AG09309 (cell line): ENCODE measurements at places on chromosomes 11 and 22.

DNA sequence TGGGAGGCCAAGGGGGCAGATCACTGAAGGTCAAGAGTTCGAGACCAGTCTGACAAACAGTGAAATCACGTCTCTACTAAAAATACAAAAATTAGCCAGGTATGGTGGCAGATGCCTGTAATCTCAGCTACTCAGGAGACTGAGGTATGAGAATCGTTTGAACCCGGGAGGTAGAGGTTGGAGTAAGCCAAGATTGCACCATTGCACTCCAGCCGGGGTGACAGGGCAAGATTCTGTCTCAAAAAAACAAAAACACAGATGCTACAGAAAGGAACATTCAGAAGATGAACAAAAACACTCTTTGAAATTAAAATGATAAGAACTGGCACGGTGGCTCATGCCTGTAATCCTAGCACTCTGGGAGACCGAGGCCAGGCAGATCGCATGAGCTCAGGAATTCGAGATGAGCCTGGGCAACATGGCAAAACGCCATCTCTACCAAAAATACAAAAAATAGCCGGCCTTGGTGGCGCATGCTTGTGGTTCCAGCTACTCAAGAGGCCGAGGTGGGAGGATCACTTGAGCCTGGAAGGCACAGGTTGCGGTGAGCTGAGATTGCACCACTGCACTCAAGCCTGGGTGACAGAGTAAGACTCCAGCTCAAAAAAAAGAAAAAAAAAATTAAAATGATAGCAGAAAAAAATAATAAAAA lies 8.5 kb downstream of the RAB6A start:
- no peak for DNase-seq

DNA sequence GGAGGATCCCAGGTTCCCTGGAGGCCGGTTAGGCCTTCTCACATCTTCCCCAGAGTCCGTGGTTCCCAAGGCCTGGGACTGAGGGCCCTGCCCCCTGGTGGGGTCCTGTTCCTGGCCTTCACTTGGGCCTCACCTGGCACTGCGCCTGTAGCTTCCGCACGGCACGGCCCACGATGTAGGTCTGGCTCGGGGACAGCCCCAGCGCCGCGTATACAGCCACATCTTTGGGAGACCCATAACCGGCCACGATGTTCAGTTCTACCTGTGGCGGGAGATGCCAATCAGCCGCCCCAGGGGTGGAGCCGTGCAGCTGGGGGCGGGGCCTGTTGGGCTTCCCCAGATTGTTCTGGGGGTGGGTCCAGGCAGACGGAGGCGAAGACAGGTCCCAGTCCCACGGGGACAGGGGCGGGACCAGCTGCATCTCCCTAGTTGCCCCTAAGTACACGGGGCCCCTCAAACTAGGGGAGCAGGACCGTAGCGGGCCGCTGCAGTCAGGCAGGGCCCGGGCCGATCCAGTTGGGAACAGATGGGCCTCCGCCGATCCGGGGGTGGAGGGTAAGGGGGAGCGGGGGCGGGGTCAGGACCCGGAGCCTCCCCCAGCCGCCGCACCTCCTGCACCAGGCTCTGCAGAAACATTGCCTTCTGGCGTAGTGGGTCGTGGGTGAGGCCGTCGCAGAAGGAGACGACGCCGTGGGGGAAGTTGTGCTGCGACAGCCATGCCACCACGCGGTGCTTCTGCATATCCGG lies 10.1 kb downstream of the AIP start:
- no peak for DNase-seq

DNA sequence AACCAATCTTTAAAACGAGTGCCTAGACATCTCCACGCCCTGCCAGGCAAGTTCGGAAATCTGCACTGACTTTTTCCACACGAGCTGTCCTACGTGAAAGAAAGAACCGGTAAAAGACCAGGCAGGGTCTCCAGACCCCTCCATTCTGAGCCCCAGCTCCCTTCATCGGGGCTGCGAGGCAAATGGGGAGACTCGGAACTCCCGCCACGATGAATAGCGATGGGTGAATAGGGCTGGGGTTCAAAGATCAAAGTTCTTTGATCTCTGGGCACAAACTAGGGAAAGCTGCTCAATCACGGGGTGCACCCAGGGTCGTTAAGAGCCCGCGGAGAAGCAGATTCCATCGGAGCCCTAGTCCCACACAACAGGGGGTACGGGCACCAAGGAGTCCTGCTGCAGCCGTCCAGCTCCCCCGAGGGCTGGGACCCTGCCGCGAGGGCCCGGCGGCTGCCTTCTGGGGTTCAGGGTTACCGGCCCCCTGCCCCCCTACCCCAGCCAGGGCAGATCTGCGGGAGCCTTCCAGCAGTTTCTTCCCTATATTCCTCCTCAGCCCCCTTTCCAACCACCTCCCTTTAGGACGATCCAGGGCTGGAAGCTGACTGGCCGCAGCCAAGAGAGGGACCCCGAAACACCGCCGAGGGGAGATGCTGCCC lies 1.1 kb downstream of the LRP4 start:
- no peak for DNase-seq

DNA sequence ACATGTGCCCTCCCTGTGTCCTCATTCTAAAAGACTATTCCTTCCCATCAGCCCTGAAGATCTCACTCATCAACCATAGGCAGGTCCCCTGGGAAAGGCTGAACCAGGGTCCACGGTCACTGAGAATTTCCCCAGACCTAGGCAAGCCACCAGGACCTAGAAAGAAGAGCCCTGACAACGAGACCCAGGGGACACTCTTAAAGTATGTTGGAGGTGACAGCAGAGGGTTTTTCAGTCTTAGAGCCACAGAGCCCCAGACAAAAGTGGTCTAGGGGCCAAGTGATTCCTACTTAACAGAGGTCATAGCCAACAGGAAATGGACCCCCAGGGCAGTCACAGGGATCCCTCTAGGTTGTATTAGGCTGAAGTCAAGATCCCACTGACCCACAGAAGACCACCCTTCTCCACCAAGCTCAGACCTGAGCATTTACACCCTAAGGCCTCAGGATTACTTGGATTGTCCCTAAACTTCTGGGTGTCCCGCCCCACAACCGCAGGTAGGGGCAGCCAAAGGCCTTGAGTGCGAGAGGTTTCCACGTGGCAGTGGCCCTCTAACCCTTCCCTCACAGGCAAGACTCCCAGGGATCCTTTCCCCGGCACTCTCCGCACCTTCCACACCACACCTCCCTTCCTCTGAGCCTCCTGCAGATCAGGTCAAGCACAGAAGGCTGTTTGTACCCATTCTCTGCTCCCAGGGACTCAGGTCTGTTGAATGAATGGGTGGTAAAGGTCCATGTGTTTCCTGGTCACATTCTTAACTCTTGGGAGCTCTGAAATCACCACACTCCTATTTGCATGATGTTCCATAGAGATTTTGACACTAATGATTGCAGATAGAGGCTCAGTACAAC lies 12.3 kb downstream of the POU2AF1 start:
- DNase-seq: no peak

GRCh38 chr11:10409207-10409661 lies 45.8 kb upstream of the AMPD3 start:
- DNase-seq: no peak

DNA sequence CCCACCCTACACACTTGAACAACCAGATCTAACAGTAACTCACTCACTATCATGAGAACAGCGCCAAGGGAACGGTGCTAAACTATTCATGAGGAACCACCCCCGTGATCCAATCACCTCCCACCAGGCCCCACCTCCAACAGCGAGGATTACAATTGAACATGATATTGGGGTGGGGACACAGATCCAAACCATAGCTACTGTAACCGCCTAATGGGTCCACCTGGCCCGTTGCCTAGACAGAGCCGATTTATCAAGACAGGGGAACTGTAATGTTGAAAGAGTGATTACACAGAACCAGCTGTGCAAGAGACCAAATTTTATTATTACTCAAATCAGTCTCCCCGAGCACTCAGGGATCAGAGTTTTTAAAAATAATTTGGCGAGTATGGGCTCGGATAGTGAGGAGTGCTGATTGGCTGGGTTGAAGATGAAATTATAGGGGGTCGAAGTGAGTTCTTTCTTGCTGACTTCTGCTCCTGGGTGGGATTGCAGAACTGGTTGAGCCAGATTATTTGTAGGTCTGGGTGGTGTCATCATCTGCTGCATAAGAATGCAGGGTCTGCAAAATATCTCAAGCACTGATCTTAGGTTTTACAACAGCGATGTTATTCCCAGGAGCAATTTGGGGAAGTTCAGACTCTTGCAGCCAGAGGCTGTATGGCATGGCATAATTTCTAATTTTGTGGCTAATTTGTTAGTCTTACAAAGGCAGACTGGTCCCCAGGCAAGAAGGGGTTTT lies 17.9 kb upstream of the ZC3H12C start:
- no peak for DNase-seq

- DNase-seq: no peak
These were observed 65.7 kb upstream of the DDI1 start for GRCh38 chr11:103970701-103971249.

- DNase-seq: no peak
These were observed 2.3 kb downstream of the LSP1 start for GRCh38 chr11:1854949-1855885.

DNA sequence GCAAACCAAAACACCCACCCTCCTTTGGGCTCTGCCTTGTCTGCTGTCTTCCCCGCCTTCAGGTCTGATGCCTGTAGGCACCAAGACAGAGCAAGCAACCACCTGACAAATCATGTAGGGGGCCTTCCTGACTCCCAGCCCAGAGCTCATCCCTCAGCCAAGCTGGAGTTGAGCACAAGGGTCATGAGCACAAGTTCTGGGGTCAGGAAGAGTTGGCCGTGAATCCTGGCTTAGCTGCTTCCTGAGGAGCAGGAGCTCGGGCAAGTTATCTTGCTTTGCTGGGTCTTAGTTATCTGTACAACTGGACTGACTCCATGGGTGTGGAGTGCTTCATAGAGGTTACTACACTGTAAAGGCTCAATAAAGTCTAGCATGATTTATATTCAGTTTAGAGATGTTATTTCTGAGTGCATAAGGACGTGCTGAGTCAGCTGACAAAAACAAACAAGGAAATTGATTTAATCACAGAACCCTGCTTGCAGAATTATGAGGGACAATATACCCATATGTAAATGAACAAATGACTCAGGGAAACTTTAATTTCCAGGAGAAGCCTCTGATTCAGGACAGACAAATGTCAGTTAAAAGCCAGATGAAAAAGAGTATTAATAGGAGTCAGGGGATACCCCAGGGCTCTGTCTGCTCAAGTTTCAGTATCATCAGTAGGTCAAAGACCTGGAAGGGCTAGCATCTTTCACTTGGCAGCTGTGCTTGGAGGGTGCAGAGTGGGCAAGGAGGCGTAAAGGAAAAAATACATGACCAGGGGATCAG lies 15.0 kb upstream of the APOA1 start:
- peak; percentile 69 for DNase-seq

GRCh38 chr11:110525883-110526282 lies 96.1 kb downstream of the FDX1 start:
- DNase-seq: peak; percentile 52

DNA sequence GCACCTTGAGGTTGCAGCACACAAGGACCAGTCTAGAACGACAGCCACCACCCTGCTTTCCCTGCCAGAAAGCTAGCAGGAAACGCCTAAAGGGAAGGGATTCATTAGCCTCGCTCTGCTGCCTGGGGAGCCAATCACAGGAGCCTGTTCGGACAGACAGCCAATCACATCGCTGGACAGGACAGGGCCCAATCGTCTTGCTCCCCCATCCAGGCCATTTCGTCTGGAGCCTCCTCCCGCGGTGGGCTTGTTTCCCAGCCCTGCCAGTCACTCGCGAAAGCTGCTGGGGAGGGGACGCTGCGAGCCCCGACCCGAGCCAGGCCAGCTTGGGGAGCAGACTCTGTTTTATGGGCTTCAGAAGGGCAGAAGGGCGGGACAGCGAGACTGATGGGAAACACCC lies 79.8 kb upstream of the NCAM1 start:
- no peak for DNase-seq

- DNase-seq: no peak
These were observed 749.8 kb upstream of the ARHGAP42 start for GRCh38 chr11:99937330-99937729.

DNA sequence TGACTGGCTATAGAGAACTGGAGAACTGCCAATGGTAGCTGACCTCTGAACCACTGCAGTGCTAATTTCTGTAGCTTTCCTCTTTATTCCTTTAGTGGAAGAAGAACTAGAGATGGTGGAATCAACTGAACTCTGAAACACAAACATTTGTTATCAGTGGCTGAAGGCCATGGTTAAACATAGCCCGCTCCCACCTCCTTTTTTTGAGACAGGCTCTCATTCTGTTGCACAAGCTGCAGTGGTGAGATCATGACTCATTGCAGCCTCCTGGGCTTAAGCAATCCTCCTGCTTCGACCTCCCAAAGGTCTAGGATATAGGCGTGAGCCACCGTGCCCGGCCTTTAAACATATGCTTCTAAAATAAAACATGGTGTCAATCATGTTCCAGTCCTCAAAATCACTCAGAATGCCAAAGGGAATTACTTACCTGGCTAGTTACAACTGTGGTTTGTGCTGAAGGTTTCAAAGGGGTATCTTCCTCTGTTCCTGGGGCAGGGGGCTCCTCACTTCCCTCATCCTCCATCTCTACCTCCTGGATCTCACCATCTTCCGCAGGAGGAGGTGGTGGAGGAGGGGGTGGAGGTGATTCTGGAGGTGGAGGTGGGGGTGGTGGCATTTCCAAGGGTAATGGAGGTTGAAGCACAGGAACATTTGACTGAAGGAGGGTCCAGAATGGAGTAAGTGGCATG lies 9.0 kb upstream of the AGBL2 start:
- DNase-seq: peak; percentile 5

DNA sequence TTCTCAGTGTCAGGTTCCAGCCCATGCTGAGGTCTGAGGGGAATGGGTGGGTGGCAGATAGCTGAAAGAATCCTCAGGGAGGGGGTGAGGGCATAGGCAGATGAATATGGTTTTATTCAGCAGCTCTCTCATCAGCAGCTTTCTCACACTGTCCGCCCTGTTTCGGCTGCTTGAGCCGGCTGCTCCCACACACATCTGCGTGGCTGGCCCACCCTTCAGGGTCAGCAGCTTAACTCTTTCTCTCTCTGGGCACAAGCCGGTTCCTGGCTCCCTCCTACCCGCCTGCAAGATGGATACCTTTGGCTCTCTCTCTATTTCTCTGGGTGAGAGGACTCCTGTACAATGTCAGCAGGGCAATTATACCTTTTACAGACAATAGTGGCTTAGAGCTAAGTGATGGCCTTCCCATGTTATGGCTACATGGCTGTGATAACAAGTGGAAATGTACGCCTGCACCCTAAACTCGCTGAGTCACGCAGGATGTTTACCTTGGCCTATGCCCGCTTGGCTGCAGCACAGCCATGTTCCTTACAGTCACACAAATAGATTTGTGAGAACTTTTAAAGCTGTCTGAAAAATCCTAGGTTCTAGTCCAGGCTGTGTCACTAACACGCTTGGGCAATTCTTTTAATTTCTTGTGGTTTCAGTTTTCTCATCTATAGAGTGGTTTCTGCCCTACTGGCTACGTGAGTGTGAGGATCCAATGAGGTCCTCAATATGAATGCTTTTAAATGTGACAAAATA lies 4.1 kb downstream of the MMP20 start:
- no peak for DNase-seq

GRCh38 chr22:47281126-47282106 lies 519.0 kb downstream of the TBC1D22A start:
- peak; percentile 4 for DNase-seq

GRCh38 chr22:36026741-36027140 lies 1.9 kb downstream of the RBFOX2 start:
- no peak for DNase-seq
